ENCODE measurements at places on chromosomes 5 and 9. TPM values are rescaled to one million over a fixed set of nuclear protein-coding genes. Genes with fewer than 3 reads are reported as not detected.

The IFNA21 gene
- not detected for total RNA-seq

The SPDL1 gene
- 11.8 TPM for total RNA-seq

The AGGF1 gene
- total RNA-seq: 32.0 TPM

The SLC34A1 gene
- not detected for total RNA-seq

The SPINK7 gene
- total RNA-seq: not detected

The CLK4 gene
- 25.0 TPM for total RNA-seq

The SPATA6L gene
- 0.43 TPM for total RNA-seq

The BHMT2 gene
- 3.4 TPM for total RNA-seq

The PFN3 gene
- not detected for total RNA-seq

The SH3TC2 gene
- total RNA-seq: 0.65 TPM

The ADAMTS12 gene
- 34.2 TPM for total RNA-seq

The RUSC2 gene
- 17.8 TPM for total RNA-seq

The LCP2 gene
- total RNA-seq: not detected

The ABLIM3 gene
- 7.7 TPM for total RNA-seq

The PTGR1 gene
- total RNA-seq: 115 TPM

The C9orf50 gene
- total RNA-seq: 0.18 TPM

The SLC27A6 gene
- 0.28 TPM for total RNA-seq

The SPOUT1 gene
- total RNA-seq: 7.0 TPM

The PGM5 gene
- total RNA-seq: 14.9 TPM

The DHFR gene
- 6.5 TPM for total RNA-seq

The IL5 gene
- not detected for total RNA-seq

The FOXI1 gene
- total RNA-seq: not detected

The ADGRD2 gene
- not detected for total RNA-seq

The CARD6 gene
- total RNA-seq: 7.0 TPM

The SH3GL2 gene
- total RNA-seq: not detected

The FBXO10 gene
- total RNA-seq: 9.2 TPM

The MAML1 gene
- total RNA-seq: 4.3 TPM

The LCN12 gene
- 0.28 TPM for total RNA-seq

The IFNA10 gene
- total RNA-seq: not detected

The CCDC183 gene
- 0.28 TPM for total RNA-seq

The DND1 gene
- 0.14 TPM for total RNA-seq

The PITX1 gene
- total RNA-seq: 208 TPM

The TMEM252 gene
- not detected for total RNA-seq

Measured in smooth muscle cell of bladder (primary cell).